Myocyte (in vitro differentiated cells): ENCODE measurements at places on chromosomes 3 and 15. TPM values are rescaled to one million over a fixed set of nuclear protein-coding genes. Genes with fewer than 3 reads are reported as not detected.

GRCh38 chr15:101020451-101020850 lies 101.3 kb downstream of the LRRK1 start:
- no peak for DNase-seq

DNA sequence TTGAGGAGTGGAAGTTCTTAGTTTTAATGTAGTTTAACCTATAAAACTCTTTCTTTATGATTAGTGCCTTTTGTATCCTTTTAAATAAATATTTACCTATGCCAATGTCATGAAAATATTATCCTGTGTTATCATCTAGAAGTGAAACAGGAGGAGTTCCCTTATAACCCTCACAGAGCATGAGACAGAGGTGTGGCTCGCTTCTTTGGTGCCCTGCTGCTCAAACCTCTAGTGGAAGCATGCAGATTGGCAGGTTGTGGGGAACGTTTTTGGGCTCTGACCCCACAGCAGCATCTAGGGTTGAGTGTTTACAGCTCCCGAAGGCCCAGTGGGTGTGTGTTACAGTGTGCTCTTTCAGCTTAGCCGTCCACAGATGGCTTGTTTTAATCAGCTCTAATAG lies 459.4 kb upstream of the AZI2 start:
- DNase-seq, result no peak

- no peak for DNase-seq
Measured at GRCh38 chr3:120081719-120082118, 12.5 kb downstream of the GSK3B start.

Gene TMEM212
- total RNA-seq, result not detected in 2 replicates

Gene DNAH12
- total RNA-seq, result 0.21 and 0.32 TPM in 2 replicates

Gene ARPP21
- 299 and 379 TPM in 2 replicates for total RNA-seq

- no peak for DNase-seq
Measured at GRCh38 chr15:25478313-25478712, 39.5 kb upstream of the UBE3A start.

- DNase-seq, result peak; percentile 13
Measured at GRCh38 chr3:116102037-116102436, 343.2 kb downstream of the LSAMP start.

DNA sequence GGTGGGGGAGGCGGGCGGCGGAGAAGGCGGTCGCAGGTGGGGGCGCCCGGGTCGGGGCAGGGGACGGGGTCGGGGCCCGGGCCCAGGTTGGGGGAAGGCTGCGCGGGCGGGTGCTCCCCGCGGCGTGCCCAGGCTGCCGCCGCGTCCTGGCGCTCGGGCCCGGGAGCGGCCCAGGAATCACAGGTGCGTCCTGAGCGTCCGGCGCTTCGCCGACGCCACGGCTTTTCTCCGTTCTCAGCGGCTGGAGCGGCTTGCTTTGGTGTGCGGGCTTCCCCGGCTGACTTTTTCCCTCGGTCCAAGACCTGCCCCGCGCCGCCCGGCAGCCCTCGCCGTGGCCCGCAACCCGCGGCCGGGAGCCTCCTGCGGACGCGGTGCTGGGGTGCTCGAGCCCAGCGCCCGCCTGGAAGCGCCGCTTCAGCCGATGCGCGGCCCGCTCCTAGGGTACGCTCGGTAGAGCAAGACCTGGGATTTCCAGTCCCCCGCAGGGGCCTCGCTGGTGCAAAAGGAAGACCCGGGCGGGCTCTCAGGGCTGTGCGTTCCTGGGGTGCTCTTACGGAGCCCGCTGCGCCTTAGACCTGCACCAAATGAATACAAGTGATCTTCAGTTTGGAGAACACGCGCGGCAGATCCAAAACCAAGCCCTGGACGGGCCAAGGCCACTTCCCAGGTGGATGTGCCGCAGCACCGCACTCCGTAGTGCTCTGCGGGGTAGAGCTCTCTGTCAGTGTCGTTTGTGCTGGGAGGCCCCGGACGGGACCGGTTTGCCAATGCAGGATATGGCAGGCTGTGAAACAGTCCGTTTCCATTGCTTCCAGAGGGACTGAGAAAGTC lies 639 bp downstream of the NIPA1 start:
- peak; percentile 19 for DNase-seq

GRCh38 chr3:150783316-150783715 lies 20.3 kb upstream of the SIAH2 start:
- DNase-seq, result no peak

DNA sequence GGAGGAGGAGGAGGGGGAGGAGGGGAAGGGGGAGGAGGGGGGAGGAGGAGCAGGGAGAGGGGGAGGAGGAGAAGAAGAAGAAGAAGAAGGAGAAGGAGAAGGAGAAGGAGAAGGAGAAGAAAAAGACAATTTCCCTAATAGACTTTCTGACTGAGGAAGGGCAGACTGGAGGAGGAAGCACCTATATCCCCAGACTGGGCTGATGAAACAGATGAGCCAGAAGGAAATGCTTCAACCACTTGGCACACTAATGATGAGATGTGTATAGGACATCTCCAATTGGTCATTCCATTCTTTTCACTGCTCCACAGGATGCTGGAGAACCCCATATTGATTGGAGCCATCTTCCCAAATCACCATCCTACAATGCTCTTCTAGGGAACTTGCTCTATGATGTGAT lies 69.9 kb downstream of the LYZL4 start:
- DNase-seq, result no peak

GRCh38 chr15:30073915-30074314 lies 8.8 kb upstream of the GOLGA8J start:
- no peak for DNase-seq

DNA sequence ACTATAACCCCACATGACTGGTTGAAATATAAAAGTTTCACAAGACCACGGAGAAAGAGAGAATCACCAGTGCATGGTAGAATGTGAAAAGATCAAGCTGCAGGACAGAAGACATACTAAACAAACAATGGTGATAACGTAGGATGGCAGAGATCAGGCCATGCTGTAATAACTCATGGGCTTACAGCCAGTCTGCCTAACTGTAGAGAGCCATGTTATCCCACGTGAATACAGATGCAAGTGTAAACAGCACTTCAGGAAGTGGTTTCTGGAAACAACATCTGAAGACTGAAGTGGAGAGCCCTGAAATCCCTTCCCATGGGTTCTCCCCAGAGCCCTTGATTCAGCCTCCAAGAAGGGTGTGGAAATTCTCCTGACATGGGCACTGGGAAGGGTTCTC lies 103.2 kb upstream of the SLCO2A1 start:
- no peak for DNase-seq

Gene SCAMP5
- 0.56 and 1.6 TPM in 2 replicates for total RNA-seq

DNA sequence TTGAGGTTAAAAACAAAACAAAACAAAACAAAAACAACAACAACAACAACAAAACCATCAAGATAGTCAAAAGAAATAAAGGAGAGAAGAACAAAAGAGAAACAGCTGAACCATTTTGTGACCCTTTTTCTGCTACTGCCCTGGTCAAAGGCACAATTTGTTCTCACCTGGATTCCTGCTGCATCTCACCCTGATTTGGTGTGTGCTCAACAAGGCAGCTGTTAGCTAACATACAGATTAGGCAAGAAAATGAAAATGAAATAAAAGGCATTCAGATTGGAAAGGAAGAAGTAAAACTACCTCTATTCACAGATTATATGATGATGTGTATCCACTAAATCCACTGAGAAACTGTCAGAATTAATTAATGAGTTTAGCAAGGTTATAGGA lies 28.7 kb upstream of the XIRP1 start:
- DNase-seq, result no peak

Gene PLEKHO2
- total RNA-seq, result 21.6 and 23.9 TPM in 2 replicates

DNA sequence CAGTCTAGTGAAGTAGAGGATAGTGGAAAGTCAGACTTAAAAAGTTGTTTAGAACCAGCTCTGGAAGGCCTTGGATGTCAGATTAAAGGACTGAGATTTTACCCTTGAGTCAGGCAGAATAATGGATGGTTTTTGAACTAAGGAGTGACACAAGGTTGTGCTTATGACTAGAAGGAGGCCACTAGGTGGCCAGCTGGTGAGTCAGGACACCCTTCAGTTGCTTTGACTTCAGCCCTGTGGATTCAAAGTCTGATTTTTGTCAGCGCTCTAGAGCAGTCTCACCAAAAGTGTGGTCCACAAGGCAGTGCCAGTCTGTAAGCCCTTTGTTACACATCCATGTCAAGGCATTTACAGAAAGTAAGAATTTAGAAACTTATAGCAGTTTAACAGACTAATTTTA lies 3.8 kb upstream of the GABPB1 start:
- peak; percentile 40 for DNase-seq
